8988T (cell line): ENCODE measurements at places on chromosomes 16 and 17.

DNA sequence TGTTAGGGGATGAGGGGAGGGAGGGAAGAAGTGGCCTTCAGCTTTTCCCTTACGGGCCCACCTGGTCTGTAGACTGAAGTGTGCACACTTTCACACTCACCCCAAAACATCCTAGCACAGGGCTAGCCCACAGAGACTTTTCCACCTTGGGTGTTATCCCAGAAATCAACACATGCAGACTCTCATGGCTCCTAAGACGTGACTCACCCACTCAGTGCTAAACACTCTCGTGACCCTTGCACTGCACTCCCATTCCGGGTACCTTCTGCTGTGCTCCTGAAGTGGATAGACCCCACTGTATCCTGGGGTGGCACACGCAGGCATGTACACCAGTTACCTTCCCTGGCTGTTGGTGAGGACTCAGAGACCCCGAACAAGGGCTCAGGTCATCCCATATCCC, 23.0 kb upstream of the ABCC3 start:
- DNase-seq = no peak

GRCh38 chr16:10987361-10988163, 43.2 kb downstream of the CLEC16A start:
- no peak for DNase-seq

GRCh38 chr17:32567086-32567485, 80.3 kb downstream of the CDK5R1 start:
- no peak for DNase-seq

DNA sequence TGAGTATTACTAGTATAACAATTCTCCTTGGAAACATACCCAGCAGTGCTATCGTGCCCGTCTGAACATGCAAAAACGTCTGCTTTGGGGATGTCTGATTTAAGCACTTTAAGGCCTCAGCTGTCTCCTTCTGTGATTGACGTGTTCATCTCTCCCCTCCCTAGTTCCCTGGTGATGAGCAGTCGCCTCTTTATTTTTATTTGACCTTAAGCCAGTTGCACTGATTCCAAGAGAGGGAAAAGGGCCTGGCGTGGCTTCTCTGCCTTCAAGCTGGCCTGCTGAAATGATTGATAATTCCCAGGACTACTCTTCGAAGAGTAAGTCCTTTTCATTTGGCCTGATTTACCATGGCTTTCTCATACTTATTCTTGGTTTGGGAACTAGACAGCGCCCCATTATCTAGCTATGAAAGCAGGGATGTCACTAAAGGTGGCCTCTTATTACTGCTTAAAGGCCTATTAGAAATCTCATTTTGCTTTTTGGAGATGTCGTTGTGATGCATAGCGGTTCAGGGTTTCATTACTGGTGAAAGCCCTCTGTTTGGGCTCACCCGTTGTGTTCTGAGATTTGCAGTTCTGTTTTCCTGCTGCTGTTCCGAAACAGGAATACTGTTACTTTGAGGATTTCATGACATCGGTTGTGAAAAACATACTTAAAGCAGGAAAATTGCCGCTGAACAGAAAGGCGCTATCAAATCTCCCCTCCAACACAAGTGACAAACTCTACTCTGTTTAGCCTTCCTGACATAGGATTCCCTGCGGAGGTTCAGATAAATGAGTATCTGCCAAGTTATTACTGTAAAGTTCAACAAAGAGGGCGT, 65.5 kb downstream of the IQCK start:
- no peak for DNase-seq

- DNase-seq = no peak
These were observed 57.4 kb downstream of the HS3ST3A1 start for GRCh38 chr17:13544292-13544691.

GRCh38 chr16:11614587-11615175, 28.0 kb upstream of the LITAF start:
- DNase-seq = no peak

- peak; percentile 75 for DNase-seq
These were observed at the start of gene PEMT for GRCh38 chr17:17591355-17592298. Gene PEMT, minus strand, starts transcription at chr17:17591708. Its CDS starts 82 bp downstream, at chr17:17591626.

DNA sequence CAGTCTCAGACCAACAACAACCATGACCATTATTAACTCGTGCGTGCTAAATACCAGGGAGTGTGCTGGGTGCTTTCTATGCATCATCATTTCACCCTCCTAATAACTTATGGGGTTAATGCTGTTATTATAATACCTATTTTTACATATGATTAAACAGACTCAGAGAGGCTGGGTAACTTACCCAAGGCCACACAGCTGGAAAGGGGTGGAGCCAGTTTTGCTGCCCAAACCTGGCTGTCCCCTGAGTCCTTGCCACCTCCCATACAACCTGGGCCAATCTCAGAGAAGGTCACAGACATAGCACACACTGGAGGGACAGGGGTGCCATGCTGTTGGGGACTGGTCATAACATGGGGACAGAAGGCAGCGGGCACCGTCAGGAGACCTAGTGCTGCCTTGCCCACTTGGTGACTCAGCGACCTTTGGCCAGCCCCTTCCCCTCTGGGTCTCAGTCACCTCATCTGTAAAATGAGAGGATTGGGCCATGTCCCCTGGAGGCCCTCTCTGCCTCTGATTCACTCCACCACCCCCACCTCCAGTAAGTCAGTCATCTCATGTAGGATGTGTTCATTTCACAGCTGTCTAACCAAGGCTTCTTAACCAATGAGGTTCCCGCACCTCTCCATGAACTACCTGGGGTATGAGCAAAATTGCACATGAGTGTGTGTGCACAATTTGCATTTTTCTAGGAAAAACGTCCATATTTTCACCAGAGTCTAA, 11.4 kb upstream of the FADS6 start:
- DNase-seq = no peak

DNA sequence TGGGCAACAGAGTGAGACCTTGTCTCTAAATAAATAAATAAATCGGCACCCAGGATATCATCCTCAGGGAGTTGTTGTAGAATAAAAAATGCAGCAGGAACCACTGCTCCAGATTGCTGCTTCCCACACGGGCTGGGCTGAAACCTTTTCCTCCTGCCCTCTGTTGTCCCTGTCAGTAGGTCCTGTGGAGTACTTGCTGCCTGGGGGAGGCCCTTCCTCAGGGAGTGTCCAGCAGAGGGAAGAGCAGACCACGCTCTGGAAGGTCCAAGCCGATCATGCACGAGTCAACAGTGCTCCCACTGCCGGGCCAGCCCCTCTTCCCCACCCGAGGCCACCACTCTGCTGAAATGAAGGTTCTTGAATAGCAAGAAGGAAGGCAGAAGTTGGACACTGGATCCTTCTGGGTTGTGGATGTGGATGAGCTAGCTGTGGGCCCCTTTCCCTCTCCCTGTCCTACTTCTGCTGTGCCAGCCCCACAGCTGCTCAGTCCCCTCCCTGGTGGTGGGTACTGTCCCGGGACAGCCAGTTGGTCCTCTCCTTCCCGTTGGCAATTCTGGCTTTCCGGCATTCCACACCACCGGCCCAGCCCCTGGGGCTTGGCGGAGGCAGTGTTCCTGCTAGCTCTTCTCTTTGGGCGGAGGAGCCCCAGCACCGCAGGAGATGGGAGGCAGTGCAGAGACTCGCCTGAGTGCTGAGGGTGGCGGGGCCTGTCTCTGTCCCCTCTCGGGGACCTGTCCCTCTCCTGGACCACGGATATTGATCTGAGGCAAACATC, 10.8 kb downstream of the CDK5R1 start:
- DNase-seq = no peak

GRCh38 chr17:8031261-8031661, 7.6 kb upstream of the ALOX15B start:
- DNase-seq = no peak

DNA sequence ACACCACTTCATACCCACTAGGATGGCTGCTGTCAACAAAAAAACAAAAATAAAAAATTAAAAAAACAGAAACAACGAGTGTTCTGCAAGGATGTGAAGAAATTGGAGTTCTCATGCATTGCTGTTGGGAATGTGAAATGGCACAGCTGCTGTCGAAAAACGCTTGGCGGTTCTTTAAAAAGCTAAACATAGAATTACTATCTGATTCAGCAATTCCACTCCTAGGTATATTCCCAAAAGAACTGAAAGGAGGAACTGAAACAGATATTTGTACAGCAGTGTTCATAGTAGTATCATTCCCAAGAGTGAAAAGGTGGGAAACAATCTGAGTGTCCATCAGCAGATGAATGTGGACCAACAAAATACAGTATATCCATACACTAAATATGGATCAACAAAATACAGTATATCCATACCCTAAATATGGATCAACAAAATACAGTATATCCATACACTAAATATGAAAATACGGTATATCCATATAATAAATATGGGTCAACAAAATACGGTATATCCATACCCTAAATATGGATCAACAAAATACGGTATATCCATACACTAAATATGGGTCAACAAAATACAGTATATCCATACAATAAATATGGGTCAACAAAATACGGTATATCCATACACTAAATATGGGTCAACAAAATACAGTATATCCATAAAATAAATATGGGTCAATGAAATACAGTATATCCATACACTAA, 8.7 kb downstream of the METTL16 start:
- no peak for DNase-seq

- DNase-seq = no peak
These were observed 19.0 kb downstream of the CPNE2 start for GRCh38 chr16:57111420-57111819.

DNA sequence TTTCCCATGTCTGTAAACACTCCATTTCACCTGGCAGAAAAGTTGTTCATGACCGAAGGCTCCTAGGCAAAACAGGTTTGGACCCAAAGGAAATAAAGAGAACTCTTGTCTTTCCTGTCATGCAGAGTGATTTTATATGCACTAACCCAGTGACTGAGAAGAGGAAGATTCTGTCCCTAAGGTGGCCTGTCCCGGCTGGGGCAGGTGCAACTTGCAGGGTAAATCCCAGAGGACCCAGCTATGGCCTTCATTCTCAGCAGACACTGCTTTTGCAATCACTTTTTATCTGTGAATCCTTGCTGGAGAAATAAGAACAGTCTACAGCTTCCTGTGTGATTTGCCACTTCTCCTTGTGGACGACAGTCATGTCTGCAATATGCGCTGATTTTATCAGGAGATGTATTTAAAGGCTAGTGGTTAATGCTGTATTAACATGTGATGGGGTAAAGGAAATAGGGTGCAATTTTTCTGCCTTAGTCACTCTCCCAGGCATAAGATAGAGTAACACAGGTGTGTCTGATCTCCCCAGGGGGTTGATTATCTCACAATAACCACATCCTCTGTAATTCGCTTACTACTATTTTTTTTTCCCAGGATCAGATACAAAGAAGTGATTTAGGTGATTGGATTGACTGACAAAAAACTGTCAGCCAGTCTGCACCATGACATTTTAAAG, 696.8 kb upstream of the SOX9 start:
- no peak for DNase-seq

DNA sequence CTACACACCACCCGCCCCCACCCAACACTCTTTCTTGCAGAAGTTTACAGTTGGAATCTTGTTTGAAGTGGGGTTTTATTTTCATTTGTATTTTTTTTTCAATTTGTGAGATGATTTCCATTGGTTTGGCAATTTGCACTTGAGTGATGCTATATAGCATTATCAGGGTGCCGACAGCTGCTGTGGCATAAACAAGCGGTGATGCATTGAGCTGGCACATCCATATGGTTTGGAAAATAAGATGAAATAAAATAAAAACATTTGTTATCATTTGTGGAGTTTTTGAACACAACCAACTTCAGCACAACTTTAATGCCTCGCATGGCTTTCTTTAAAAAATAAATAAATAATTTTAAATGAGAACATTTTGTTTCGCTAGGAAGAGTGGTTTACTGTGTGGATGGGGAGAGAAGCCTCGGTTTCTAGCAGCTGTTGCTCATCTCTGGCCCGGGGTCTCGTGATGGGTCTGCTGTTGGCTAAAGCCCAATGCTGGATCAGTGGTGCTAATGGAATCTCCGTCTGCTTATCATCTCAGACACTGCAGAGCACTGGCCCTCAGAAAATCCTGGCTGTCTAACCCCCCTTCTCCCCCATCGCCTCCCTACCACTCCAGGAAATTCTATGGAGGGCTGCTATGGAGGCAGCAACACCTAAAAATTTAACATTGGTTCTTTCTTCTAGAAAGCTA, 192.3 kb upstream of the MAF start:
- DNase-seq = no peak

- DNase-seq = no peak
These were observed 1.9 kb upstream of the CBFB start for GRCh38 chr16:67027046-67027445.

- peak; percentile 100 for DNase-seq
These were observed 1.3 kb upstream of the TUBB3 start for GRCh38 chr16:89921702-89922476.

DNA sequence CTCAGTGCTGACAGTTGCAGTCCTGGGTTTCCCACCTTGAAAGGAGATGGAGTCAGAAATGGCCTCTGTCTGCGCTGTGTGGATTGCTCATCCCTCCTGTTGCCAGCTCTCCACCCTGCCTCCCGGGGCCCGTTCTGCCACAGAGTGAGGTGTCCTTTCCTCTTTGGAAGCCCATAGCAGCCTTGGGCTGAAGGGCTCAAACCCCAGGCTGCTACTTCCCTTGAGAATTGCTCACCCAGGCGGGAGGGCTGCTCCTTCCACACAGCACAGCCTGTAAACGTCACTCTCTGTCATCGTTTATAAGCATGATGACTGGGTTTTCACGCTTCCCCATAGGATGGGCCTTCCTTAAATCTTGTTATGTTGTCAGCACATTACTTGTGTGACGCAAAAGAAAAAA, 62.7 kb downstream of the FOXK2 start:
- no peak for DNase-seq

DNA sequence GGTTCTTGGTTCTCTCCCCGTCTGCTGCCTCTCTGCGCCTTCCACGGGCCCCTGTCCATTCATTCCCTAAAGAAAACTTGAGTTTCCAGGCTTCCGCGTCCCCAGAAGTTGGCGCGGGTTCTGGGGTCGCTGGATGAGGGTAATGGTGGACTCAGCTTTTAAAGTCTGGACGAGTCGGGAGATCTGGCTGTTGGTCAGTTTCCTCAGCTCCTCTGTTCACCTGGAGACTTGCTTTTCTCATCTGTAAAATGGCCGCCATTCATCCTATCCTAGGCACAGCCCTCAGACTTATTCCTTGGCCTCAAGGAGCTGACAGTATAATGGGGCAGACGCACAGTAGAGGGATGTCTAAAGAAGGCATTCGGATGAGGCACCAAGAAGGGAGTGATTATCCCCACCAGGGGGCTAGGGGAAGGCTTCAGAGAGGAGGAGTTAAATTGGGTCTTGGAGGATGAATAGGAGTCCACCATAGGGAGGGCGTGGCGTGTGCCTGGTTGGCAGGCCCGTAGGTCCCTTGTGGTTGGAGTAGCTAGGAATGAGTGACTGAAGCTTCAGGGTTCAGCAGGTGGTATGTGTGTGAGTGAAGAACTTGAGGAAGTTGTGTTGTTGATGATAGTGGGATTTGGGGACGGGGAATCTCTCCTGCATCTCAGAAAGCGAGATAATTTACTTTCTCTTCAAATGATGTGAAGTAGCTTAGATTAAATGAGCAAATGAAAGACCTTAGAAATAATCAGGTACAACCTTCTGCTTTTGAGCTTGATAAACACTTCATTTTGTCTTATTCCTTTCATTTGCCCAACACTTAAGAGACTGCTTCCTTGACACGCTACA, 652 bp downstream of the VPS35L start:
- peak; percentile 14 for DNase-seq
